Ascending aorta (tissue), 2 donors: ENCODE measurements at places on chromosomes 11 and 22. TPM values are rescaled to one million over a fixed set of nuclear protein-coding genes. Genes with fewer than 3 reads are reported as not detected.

Gene BIRC3
- 2.8 TPM for total RNA-seq

Gene SYT12
- total RNA-seq, result 6.3 TPM

Gene TPBGL
- not detected for total RNA-seq

Gene B3GAT3
- total RNA-seq, result 61.3 TPM

Gene C11orf16
- not detected for total RNA-seq

Gene MPPED2
- total RNA-seq, result 5.3 TPM

Gene SLC22A12
- total RNA-seq, result not detected

Gene MS4A6E
- total RNA-seq, result not detected

Gene GALNT18
- 53.5 TPM for total RNA-seq

Gene DLG2
- total RNA-seq, result 0.43 TPM

Gene PKDREJ
- not detected for total RNA-seq

Gene FGF4
- not detected for total RNA-seq

DNA sequence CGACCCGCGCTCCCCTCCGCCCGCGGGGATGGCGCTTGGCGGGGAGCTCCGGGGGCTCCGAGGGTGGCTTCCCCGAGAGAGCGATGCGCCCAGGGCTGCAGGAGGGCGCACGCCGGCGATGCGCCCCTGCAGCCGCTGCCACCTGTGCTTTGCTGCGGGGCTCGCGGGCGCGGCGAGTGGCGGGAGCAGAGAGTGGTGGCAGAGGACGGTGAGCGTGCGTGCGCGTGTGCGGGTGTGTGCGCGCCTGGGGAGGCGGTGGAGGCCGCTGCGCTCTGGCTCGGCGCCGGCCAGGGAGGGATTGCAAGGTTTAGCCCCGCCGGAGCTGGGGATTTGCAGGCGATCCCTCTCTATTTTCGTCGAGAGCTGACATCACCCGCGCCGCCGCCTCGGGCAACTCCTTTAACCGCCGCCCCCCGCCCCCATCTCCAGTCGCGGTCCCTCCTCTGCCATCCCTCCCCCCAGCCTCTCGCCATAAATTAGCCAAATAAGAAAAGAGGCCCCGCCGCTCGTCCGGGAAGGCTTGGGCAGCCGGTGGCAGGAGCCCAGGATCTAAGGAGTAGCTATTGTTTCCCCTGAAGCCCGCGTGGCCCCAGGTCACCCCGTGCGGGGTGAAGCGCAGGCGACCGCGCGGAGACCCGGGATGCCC is at the start of gene SLC1A2:
SLC1A2 (minus strand) TSS at position 375 of the 646 bp plus-strand sequence. CDS start 592 bp downstream, outside the sequence.
- peaks cover 22% of the 10 kb centered on the region for H3K4me1 ChIP-seq
- H3K27ac ChIP-seq, result no peak within 1 kb of the TSS
- no peaks in the 10 kb centered on the region for H3K36me3 ChIP-seq
- no peak for DNase-seq
- H3K27me3 ChIP-seq, result peaks cover 10% of the 10 kb centered on the region
- H3K4me3 ChIP-seq, result peak within 1 kb of the TSS; percentile 66

- H3K4me1 ChIP-seq, result peaks cover 25% of the 10 kb centered on the region
- no peak for DNase-seq
- H3K27me3 ChIP-seq, result no peaks in the 10 kb centered on the region
- peak overlapping the region; percentile 40 for H3K27ac ChIP-seq
- H3K4me3 ChIP-seq, result no peak overlapping the region
- no peaks in the 10 kb centered on the region for H3K36me3 ChIP-seq
These were observed 228.2 kb downstream of the TMEM135 start for GRCh38 chr11:87265979-87266378.

GRCh38 chr11:77821349-77821851 is 456 bp downstream of the AAMDC start:
- H3K36me3 ChIP-seq, result no peaks in the 10 kb centered on the region
- DNase-seq, result peak; percentile 63
- H3K4me1 ChIP-seq, result no peaks in the 10 kb centered on the region
- peak overlapping the region; percentile 97 for H3K27ac ChIP-seq

DNA sequence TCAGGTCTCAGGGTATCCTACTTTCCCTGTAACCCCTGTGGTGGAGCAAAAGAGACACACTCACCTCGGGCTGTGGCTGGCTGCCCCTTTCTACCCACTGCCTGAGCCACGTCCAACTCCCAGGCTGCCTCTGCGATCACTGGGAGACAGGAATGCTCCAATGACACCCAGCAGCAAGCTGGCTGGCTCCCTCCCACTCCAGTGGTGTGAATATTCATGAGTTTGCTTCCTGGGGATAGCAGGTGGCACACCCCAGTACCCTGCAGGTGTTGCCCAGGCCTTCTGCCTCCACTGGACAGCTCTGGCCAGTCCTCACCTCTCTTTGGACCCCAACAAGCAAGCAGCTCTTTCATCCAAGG is 9.7 kb downstream of the GAL3ST1 start:
- H3K27me3 ChIP-seq, result no peaks in the 10 kb centered on the region
- DNase-seq, result no peak
- H3K36me3 ChIP-seq, result no peaks in the 10 kb centered on the region

- H3K4me1 ChIP-seq, result no peaks in the 10 kb centered on the region
- no peak for DNase-seq
- no peaks in the 10 kb centered on the region for H3K36me3 ChIP-seq
- H3K27me3 ChIP-seq, result no peaks in the 10 kb centered on the region
- no peak overlapping the region for H3K27ac ChIP-seq
- H3K4me3 ChIP-seq, result no peak overlapping the region
These were observed 488.3 kb downstream of the INSC start for GRCh38 chr11:15602785-15603567.

- no peaks in the 10 kb centered on the region for H3K36me3 ChIP-seq
- H3K4me3 ChIP-seq, result no peak overlapping the region
- DNase-seq, result no peak
- no peak overlapping the region for H3K27ac ChIP-seq
These were observed 162.3 kb downstream of the TRIM29 start for GRCh38 chr11:119975561-119976152.

GRCh38 chr11:43996318-43996717 is 51.5 kb upstream of the ACCSL start:
- no peaks in the 10 kb centered on the region for H3K36me3 ChIP-seq
- no peak overlapping the region for H3K27ac ChIP-seq
- no peak overlapping the region for H3K4me3 ChIP-seq
- H3K27me3 ChIP-seq, result no peaks in the 10 kb centered on the region
- DNase-seq, result no peak

DNA sequence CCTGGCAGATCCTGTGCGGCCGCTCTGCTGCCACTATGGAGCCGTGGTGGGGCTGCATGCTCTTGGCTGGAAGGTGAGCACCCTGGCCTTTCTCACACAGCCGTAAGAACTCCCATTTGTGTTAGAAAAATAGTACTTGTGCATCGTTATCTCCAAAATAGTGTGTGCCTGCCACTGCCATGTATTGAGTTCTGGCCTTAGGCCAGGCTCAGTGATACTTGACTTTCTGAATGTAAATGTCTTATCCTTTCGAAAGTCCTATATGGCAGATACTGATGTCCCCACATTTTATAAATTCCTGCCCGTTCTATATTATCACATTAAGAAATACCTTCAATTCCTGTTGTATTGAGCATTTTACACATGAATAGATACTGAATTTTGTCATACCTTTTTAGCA is 4.4 kb upstream of the TMEM179B start:
- H3K36me3 ChIP-seq, result peaks cover 19% of the 10 kb centered on the region
- H3K27me3 ChIP-seq, result no peaks in the 10 kb centered on the region
- H3K4me3 ChIP-seq, result no peak overlapping the region

DNA sequence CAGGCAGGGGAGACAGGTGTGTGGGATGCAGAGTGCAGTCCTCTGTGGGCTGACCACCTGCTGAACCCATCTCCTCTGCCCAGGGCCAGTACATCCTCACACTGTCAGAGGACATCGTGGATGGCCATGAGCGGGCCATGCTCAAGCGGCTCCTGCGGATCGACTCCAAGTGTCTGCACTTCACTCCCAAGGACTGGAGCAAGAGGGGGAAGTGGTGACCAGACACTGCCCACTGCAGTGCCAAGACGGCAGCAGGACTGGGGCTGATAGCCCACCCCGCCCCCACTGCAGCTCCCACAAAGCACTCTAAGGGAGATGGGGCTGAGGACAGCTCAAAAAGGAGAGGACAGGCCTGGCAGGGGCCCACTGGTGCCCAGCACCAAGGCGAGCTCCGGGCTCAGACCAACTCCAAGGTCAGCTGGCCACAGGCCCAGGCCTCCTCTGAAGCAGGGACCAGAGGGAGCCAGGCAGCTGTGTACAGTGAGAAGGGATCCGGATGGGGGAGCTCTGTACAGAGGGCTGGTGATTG is 1.6 kb downstream of the RNASEH2C start:
- DNase-seq, result no peak
- no peaks in the 10 kb centered on the region for H3K27me3 ChIP-seq
- peak overlapping the region; percentile 65 for H3K4me3 ChIP-seq
- H3K36me3 ChIP-seq, result peaks cover 52% of the 10 kb centered on the region

GRCh38 chr11:80521592-80521991 is 1080.8 kb upstream of the TENM4 start:
- no peak overlapping the region for H3K4me3 ChIP-seq
- H3K27ac ChIP-seq, result peak overlapping the region; percentile 39
- H3K27me3 ChIP-seq, result no peaks in the 10 kb centered on the region

DNA sequence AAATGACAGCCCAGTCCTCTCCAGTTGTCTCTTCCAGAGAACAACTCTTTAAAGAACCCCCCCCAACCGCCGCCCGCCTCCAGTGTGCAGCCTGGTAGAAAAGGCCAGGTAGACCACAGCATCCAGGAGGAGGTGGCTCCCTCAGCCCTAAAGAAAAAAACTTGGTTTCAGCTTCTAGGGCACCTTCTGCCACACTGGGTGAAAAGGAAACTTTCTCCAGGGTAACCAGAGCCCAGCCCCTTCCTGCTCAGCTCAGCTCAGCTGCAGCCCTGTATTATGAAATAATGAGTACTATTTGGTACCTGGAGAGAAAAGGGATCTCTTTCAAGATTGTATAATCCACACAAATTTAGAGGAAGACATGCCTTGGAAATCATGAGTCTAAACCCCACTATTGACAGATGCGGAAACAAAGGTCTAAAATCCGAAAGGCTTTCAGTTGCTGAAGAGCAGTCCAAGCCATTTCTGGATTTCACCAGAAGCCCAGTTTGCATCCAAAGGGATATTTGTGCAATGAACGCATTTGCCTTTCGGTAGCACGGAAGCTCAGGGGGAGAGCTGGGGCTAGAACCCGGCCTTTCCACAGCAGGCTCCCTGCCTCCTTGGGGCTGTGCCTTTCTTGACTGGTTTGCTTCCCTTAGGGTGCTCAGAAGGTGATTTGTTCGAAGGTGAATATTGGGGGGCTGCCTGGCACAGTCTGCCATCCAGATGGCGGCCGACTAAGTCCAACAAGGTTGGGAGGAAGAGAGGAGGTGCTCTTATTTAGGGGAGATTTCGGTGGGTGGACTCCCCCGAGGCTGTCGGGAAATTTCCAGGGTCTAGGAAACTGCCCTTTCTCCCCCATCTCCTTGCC is 3.3 kb downstream of the FXYD6 start:
- no peaks in the 10 kb centered on the region for H3K36me3 ChIP-seq
- H3K27me3 ChIP-seq, result peaks cover 5% of the 10 kb centered on the region
- DNase-seq, result no peak
- no peaks in the 10 kb centered on the region for H3K4me1 ChIP-seq
- no peak overlapping the region for H3K27ac ChIP-seq
- H3K4me3 ChIP-seq, result no peak overlapping the region

DNA sequence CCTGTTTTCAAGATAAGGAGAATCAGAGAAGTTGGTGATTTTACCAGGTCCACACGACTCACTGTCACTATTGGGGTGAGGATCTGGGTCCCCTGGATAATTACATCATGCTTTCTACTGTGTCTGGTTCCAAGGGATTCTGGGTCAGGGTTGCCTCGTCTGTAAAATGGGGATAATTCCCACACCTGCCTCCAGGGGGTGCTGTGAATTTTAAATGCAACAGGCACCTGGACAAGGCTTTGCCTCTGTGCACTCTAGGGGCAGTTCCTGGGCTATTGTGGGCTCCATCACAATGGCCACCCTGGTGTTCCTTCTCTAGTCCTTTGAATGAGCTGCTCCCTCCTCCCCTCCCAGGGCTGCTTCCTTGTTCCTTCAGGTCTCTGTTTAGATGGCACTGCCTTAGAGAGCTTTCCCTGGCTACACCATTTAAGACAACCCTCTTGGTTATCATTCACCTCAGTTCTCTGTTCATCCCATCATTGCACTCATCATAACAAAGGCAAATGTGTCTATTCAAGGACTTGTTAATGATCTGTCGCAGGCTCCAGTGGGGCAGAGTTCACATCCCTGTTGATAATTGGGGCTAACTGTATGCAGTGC is 178.6 kb downstream of the MIAT start:
- no peaks in the 10 kb centered on the region for H3K27me3 ChIP-seq
- no peak for DNase-seq
- H3K4me3 ChIP-seq, result no peak overlapping the region
- H3K27ac ChIP-seq, result no peak overlapping the region
- H3K4me1 ChIP-seq, result no peaks in the 10 kb centered on the region
- H3K36me3 ChIP-seq, result no peaks in the 10 kb centered on the region

- no peak overlapping the region for H3K4me3 ChIP-seq
- no peaks in the 10 kb centered on the region for H3K27me3 ChIP-seq
- no peaks in the 10 kb centered on the region for H3K36me3 ChIP-seq
- peak overlapping the region; percentile 64 for H3K27ac ChIP-seq
- no peak for DNase-seq
These were observed 36.3 kb upstream of the CFAP300 start for GRCh38 chr11:102010776-102011494.

GRCh38 chr11:112962579-112963367 is 1.6 kb downstream of the NCAM1 start:
- DNase-seq, result peak; percentile 70
- peak overlapping the region; percentile 69 for H3K4me3 ChIP-seq
- peak overlapping the region; percentile 17 for H3K27ac ChIP-seq
- H3K4me1 ChIP-seq, result no peaks in the 10 kb centered on the region

GRCh38 chr11:131510662-131511061 is 140.2 kb downstream of the NTM start:
- H3K4me3 ChIP-seq, result no peak overlapping the region
- no peak overlapping the region for H3K27ac ChIP-seq
- DNase-seq, result no peak
- H3K4me1 ChIP-seq, result no peaks in the 10 kb centered on the region

GRCh38 chr11:62256281-62256680 is 13.7 kb upstream of the SCGB2A2 start:
- no peak overlapping the region for H3K27ac ChIP-seq
- H3K36me3 ChIP-seq, result no peaks in the 10 kb centered on the region
- H3K4me1 ChIP-seq, result no peaks in the 10 kb centered on the region
- no peak for DNase-seq
- no peaks in the 10 kb centered on the region for H3K27me3 ChIP-seq

GRCh38 chr11:75474878-75475766 is 42.1 kb upstream of the KLHL35 start:
- H3K4me3 ChIP-seq, result no peak overlapping the region
- no peaks in the 10 kb centered on the region for H3K27me3 ChIP-seq
- no peaks in the 10 kb centered on the region for H3K36me3 ChIP-seq
- peaks cover 3% of the 10 kb centered on the region for H3K4me1 ChIP-seq

GRCh38 chr22:27988704-27989103 is 69.6 kb upstream of the PITPNB start:
- H3K4me3 ChIP-seq, result no peak overlapping the region
- H3K27me3 ChIP-seq, result no peaks in the 10 kb centered on the region
- peak; percentile 50 for DNase-seq

GRCh38 chr22:22035771-22036314 is 53.3 kb upstream of the TOP3B start:
- H3K27me3 ChIP-seq, result no peaks in the 10 kb centered on the region
- no peak for DNase-seq
- H3K4me3 ChIP-seq, result no peak overlapping the region
- H3K36me3 ChIP-seq, result no peaks in the 10 kb centered on the region
- no peak overlapping the region for H3K27ac ChIP-seq

- no peak overlapping the region for H3K27ac ChIP-seq
- no peaks in the 10 kb centered on the region for H3K27me3 ChIP-seq
- no peaks in the 10 kb centered on the region for H3K36me3 ChIP-seq
These were observed 527.0 kb downstream of the TBC1D22A start for GRCh38 chr22:47289336-47289985.
